ENCODE measurements at places on chromosomes 16 and 17. TPM values are rescaled to one million over a fixed set of nuclear protein-coding genes. Genes with fewer than 3 reads are reported as not detected.

Gene NLRC3
- total RNA-seq = 1.3 TPM

DNA sequence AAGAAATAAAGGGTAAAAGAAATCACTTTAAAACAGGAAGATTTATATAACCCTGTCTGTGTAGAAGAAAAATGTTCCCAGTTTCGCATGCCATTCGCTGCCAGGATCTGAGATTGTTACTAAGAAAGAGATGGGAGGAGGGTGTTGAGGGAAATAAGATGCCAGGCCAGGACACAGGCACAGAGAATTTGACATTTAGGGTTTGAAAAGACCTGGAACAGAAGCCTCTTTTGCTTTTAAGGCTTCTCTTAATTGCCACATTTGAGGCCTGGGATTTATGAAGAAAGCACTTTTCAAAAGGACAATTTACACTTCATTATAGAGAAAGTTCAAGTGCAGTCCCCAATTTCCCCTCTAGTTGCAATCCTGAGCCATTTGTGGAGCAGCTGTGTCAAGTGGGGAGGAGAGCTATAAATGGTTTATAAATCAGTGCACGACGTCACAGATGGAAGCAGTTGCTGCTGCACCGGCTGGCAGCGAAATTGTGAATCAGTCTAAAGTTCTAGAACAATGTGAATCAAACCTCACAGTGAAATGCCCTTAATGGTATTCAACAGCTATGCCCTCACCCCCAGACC lies 26.5 kb upstream of the C16orf87 start:
- peak; percentile 22 for DNase-seq

- DNase-seq = no peak
- no peak overlapping the region for H3K4me3 ChIP-seq
- no peaks in the 10 kb centered on the region for H3K4me1 ChIP-seq
Observed at GRCh38 chr17:34645594-34645993, 66.2 kb downstream of the TMEM132E start.

- no peaks in the 10 kb centered on the region for H3K36me3 ChIP-seq
- H3K27me3 ChIP-seq = no peaks in the 10 kb centered on the region
- H3K4me1 ChIP-seq = peaks cover 3% of the 10 kb centered on the region
- H3K4me3 ChIP-seq = no peak overlapping the region
Observed at GRCh38 chr16:6949240-6949639, 383.4 kb upstream of the RBFOX1 start.

DNA sequence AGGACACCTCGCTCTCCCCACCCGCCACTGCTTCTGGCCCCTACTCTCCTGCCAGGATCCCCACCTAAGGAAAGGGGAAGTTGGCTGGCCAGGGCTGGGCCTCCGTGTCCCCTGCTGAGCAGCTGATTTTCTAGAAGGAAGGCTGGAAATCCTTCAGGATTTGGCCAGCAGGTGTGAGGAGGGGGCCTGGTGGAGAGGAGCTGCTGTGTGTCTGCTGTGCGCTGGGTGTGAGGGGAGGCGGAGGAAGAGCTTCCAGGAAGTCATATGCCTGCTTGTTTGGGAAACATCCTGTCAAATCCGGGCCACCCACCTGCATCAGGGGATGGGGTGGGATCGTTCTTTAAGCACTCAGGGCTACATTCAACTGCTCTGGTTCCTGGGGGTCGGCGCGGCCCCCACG lies 28.6 kb downstream of the TPSG1 start:
- no peaks in the 10 kb centered on the region for H3K36me3 ChIP-seq
- peaks cover 5% of the 10 kb centered on the region for H3K4me1 ChIP-seq
- no peak overlapping the region for H3K4me3 ChIP-seq
- DNase-seq = no peak
- H3K27ac ChIP-seq = no peak overlapping the region

GRCh38 chr16:1858189-1858865 lies 13.6 kb downstream of the MEIOB start:
- H3K27me3 ChIP-seq = no peaks in the 10 kb centered on the region
- no peak overlapping the region for H3K4me3 ChIP-seq
- no peaks in the 10 kb centered on the region for H3K4me1 ChIP-seq

Gene TBX2
- 8.6 TPM for total RNA-seq

GRCh38 chr17:74850914-74851313 lies 8.8 kb downstream of the GRIN2C start:
- no peak overlapping the region for H3K27ac ChIP-seq
- no peak overlapping the region for H3K4me3 ChIP-seq
- no peaks in the 10 kb centered on the region for H3K36me3 ChIP-seq

Gene NUP88
- total RNA-seq = 158 TPM

- peaks cover 8% of the 10 kb centered on the region for H3K36me3 ChIP-seq
- H3K4me1 ChIP-seq = no peaks in the 10 kb centered on the region
- no peak overlapping the region for H3K4me3 ChIP-seq
- no peaks in the 10 kb centered on the region for H3K27me3 ChIP-seq
Observed at GRCh38 chr16:70396246-70396904, 42.5 kb downstream of the ST3GAL2 start.

DNA sequence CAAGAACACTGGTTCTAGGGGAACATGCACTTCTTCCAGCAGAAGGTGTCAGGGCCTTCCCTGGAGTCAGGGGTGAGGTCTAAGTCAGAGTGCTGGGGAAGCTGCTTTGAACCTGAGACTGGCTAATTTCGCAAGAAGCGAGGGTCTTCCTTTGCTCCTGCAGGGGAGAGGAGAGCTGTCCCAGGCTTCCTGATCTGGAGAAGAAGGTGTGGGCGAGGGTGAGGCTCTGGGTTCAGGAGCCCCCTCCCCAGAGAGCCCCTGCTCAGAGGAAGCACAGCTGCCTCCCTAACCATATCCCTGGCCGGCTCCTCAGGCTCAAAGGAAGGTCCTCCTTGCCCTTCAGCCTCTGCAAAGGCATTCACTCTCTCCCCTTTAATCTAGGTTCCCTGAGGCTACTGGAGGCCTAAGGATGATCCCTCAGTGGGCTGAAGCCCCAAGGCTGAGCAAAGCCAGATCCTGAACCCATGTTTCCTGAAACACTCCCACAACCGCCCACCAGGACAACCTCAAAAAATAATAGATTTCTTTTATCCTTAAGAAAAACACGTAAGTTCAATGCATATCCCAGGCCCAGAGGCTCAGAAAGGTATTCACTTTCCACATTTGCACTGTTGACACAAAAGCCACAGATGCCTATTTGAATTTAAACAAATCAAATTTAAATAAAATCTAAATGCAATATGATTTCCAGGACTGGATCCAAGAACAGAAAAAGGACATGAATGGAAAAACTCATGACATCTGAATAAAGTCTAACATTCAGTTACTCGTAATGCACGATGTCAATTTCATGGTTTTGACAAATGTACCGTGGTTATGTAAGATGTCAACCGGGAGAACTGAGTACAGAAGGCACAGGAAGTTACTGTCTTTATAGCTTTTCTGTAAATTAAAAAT lies 71.5 kb upstream of the RCVRN start:
- no peak for DNase-seq
- peaks cover 2% of the 10 kb centered on the region for H3K4me1 ChIP-seq
- no peak overlapping the region for H3K27ac ChIP-seq
- no peaks in the 10 kb centered on the region for H3K36me3 ChIP-seq
- no peak overlapping the region for H3K4me3 ChIP-seq

GRCh38 chr16:27963471-27963965 lies 100.0 kb downstream of the GSG1L start:
- H3K36me3 ChIP-seq = no peaks in the 10 kb centered on the region
- H3K27me3 ChIP-seq = no peaks in the 10 kb centered on the region
- no peak for DNase-seq
- H3K27ac ChIP-seq = no peak overlapping the region
- no peaks in the 10 kb centered on the region for H3K4me1 ChIP-seq

DNA sequence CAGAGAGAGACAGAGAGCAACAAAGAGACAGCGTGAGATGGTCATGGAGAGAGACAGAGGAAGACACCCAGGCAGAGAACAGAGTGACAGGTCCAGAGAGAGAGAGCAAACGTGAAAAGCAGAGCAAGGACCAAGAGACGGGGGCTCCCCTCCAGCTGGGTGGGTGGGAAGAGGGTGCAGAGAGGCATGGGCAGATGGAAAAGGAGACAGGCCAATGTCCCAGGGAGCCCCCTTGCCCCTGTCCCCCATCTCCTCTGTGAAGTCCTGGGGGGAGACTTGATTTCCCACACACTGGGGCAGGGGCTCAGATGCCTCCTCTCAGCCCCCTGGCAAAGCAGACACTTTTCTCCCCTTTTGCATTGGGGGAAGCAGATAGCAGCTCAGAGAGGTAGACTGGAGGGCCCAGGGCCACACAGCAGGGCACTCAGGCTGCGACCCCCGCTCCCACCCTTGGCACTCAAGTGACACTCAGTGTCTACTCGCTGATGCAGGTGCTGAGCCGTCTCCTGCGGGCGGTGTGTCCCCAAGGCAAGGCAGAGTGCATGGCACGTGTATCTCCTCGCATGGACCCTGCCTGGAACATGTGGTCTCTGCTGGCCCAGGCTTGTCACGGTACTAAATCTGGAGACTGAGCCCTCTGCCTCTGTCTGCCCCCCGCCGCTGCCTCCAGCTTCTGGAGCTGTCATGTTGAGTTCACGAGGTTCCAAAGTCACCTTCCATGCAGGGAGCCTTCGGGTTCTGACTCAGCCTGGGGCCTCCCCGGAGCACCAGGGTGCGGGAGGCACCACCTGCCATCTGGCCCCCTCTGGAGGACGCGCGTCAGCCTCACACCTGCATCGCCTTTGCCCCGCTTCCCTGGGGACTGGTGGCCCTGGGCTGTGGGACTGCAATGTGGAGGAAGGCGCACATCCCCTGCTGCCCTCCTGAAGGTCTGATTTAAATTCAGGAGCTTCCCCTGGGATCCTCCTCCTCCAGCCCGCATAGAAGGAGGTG lies 215.9 kb upstream of the GSE1 start:
- no peaks in the 10 kb centered on the region for H3K27me3 ChIP-seq
- DNase-seq = no peak
- no peaks in the 10 kb centered on the region for H3K36me3 ChIP-seq

GRCh38 chr17:38508570-38508950 lies 80.3 kb downstream of the ARHGAP23 start:
- no peak overlapping the region for H3K27ac ChIP-seq
- no peak for DNase-seq
- no peaks in the 10 kb centered on the region for H3K36me3 ChIP-seq
- peaks cover 4% of the 10 kb centered on the region for H3K4me1 ChIP-seq
- H3K27me3 ChIP-seq = no peaks in the 10 kb centered on the region

Gene SLC16A13
- total RNA-seq = 6.7 TPM

Gene FKBP10
- 51.2 TPM for total RNA-seq

- H3K27me3 ChIP-seq = no peaks in the 10 kb centered on the region
- no peaks in the 10 kb centered on the region for H3K36me3 ChIP-seq
- no peak overlapping the region for H3K4me3 ChIP-seq
- no peak for DNase-seq
Observed at GRCh38 chr17:5698959-5699358, 114.7 kb upstream of the NLRP1 start.

Gene FOXC2
- 4.0 TPM for total RNA-seq

DNA sequence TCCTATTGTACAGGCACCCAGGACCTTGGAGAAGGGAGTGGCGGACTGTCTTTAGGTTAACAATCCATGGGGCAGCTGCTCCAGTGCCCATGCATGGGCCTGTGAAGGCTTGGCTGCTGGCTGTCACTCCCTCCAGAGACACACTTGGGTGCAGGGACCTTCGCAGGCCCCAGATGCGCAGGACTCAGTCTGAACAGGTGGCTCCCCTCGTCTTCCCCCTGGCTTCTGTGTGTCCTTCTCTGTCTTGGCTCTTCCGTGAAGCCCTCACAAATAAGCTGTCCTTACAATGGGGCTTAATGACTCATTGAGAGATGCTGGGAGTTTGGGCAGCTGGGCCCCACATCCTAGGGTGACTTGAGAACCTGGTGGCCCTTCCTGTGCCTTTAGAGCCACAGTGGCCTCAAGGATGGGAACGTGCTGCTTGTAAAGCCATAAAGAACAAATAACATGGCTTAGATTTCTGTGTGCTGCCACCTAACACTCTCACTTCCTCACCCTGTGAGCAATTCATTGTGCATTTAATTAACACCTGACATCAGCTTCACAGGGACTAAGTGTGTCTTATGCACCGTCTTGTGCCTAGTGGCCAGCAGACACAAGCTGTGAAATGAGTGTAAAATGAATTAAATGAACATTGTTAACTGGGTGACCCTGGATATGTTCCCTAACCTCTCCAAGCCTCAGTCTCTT lies 340.7 kb downstream of the SNX29 start:
- peaks cover 30% of the 10 kb centered on the region for H3K4me1 ChIP-seq
- DNase-seq = no peak
- H3K36me3 ChIP-seq = no peaks in the 10 kb centered on the region
- no peak overlapping the region for H3K27ac ChIP-seq

DNA sequence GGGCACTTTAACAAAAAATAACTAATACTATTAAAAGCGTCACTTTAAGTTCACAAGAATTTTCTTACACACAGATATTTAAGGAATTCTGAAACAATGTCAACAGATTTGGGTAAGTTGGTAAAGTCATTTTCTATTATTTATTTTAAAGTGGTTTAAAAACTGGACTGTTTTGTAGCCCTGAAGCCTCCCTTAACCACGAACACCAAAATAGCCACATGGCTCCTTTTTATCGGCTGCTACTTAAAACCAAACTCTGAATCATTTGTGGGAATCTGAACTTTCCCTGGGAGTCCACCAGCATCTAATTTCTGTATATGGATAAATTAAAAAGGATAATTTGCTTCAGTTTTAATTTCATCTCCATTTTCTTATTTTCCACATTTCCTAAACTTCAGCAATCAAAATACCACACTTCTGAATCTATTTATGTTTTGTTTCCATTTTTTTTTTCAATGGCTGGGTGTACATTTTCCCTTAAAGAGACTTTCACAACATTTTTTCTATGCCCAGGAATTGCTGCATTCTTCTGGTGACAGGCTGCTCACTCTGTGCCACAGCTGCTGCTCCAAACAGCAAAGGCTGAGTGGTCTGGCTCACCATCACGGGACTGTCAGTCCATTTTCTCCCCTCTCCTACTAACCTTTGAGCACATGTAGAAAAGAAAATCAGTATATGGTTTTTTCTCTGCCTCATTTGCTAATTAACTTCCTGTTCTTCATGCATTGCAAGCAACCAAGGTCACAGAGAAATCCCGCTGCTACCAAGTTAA lies 255.5 kb upstream of the KCNJ16 start:
- H3K27me3 ChIP-seq = no peaks in the 10 kb centered on the region
- no peak for DNase-seq
- H3K4me3 ChIP-seq = no peak overlapping the region
- no peak overlapping the region for H3K27ac ChIP-seq

GRCh38 chr16:11354733-11355574 lies 9.7 kb downstream of the RMI2 start:
- no peak overlapping the region for H3K27ac ChIP-seq
- no peaks in the 10 kb centered on the region for H3K36me3 ChIP-seq
- no peak for DNase-seq
- H3K27me3 ChIP-seq = no peaks in the 10 kb centered on the region
- H3K4me3 ChIP-seq = no peak overlapping the region

DNA sequence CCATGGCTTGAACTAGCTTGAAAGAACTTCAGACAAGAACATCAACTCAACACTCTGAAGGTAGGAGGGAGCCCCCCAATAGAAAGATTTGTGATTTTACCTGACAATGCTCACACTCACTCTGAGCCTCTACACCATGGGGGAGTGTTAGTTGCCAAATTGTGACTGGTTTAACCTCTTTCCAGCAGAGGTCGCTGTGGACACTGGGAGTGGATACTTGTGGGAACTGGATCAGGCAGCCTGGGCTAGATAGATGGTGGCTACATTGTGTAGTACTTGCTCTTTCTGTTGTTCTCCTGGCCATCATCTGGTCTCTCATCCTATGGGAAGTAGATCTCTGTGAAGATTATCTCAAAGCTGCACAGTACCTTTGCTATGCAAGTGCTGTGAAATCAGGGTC lies 2.9 kb downstream of the SMPD3 start:
- H3K4me1 ChIP-seq = peaks cover 8% of the 10 kb centered on the region
- H3K27ac ChIP-seq = no peak overlapping the region
- H3K4me3 ChIP-seq = no peak overlapping the region
- no peaks in the 10 kb centered on the region for H3K27me3 ChIP-seq
- DNase-seq = no peak

Data from thyroid gland (tissue), 4 donors.